ENCODE measurements at places on chromosomes 1 and 21. TPM values are rescaled to one million over a fixed set of nuclear protein-coding genes. Genes with fewer than 3 reads are reported as not detected.

DNA sequence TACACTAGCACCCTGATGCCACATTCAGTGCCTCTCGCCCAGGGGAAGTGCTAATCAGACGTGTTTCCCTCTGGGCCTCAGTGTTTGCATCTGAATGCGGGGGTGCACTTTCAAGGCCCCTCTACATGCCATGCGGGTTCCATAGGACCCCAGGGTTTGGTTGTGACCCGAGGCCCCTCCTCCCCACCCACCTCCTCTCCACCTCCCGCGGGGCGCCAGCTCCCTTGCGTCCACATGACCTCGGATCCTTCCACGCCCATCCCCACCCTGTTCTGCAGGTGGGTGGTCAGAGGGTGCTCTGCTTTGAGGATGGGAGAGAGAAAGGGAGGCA is 5.1 kb upstream of the RUNX3 start:
- DNase-seq, result no peak

PPM1J gene
- 1.1 TPM for polyA plus RNA-seq

- DNase-seq, result no peak
Measured at GRCh38 chr1:46960250-46960649, 19.0 kb upstream of the CYP4A11 start.

TMEM269 gene
- 0.47 TPM for polyA plus RNA-seq

GRCh38 chr1:224185208-224185607 is 2.2 kb downstream of the DEGS1 start:
- DNase-seq, result no peak

DNA sequence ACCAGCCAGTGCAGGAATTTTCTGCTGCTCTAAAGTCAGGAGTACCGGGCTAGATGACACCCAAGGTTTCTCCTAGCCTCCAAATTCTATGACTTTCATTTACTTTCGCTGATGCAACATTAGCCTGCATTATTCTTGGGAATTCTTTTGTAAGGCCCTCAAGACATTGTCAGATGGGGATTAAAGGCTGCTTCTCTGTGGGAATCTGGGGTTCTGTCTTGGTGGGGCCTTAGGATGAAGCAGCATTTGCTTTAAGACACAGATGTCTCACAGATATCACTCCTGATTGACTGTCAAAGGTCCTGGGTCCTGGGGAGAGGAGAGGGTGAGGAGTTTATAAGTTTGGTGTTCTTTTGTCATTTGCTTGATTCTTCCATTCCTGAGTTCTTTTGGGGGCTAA is 11.6 kb downstream of the PKP1 start:
- no peak for DNase-seq

DNA sequence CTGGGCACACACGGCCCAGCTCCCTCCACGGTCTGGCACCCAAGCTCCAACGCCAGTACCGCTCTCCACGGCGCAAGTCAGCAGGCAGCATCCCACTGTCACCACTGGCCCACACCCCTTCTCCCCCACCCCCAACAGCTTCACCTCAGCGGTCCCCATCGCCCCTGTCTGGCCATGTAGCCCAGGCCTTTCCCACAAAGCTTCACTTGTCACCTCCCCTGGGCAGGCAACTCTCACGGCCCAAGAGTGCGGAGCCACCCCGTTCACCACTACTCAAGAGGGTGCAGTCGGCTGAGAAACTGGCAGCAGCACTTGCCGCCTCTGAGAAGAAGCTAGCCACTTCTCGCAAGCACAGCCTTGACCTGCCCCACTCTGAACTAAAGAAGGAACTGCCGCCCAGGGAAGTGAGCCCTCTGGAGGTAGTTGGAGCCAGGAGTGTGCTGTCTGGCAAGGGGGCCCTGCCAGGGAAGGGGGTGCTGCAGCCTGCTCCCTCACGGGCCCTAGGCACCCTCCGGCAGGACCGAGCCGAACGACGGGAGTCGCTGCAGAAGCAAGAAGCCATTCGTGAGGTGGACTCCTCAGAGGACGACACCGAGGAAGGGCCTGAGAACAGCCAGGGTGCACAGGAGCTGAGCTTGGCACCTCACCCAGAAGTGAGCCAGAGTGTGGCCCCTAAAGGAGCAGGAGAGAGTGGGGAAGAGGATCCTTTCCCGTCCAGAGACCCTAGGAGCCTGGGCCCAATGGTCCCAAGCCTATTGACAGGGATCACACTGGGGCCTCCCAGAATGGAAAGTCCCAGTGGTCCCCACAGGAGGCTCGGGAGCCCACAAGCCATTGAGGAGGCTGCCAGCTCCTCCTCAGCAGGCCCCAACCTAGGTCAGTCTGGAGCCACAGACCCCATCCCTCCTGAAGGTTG is 97.6 kb downstream of the PIK3R3 start:
- DNase-seq, result no peak

- no peak for DNase-seq
Measured at GRCh38 chr21:45109831-45110492, 35.6 kb downstream of the ADARB1 start.

PRRX1 gene
- 10.7 TPM for polyA plus RNA-seq

Measured in left renal pelvis (tissue), 4 donors.